Natural killer cell treated with Interleukin-12 subunit alpha and Interleukin-12 subunit beta and Interleukin-15 and Interleukin-18, amount 100 ng/mL, for 72 hours (primary cell): ENCODE measurements at places on chromosomes 3 and 15.

- H3K4me1 ChIP-seq, result no peaks in the 10 kb centered on the region
- no peak for DNase-seq
- no peaks in the 10 kb centered on the region for H3K36me3 ChIP-seq
These were observed 88.6 kb downstream of the TRIM42 start for GRCh38 chr3:140766465-140766864.

GRCh38 chr3:108255131-108255530 is 32.9 kb upstream of the IFT57 start:
- H3K27me3 ChIP-seq, result no peaks in the 10 kb centered on the region
- no peak for DNase-seq
- H3K4me3 ChIP-seq, result no peak overlapping the region
- no peak overlapping the region for H3K27ac ChIP-seq

- peak overlapping the region; percentile 10 for H3K4me3 ChIP-seq
- H3K27ac ChIP-seq, result no peak overlapping the region
- no peaks in the 10 kb centered on the region for H3K36me3 ChIP-seq
- H3K27me3 ChIP-seq, result peaks cover 30% of the 10 kb centered on the region
- DNase-seq, result no peak
- H3K4me1 ChIP-seq, result peaks cover 12% of the 10 kb centered on the region
These were observed 734 bp upstream of the SLC6A20 start for GRCh38 chr3:45796902-45797637.

- peaks cover 6% of the 10 kb centered on the region for H3K27me3 ChIP-seq
- DNase-seq, result no peak
- no peaks in the 10 kb centered on the region for H3K36me3 ChIP-seq
- H3K4me1 ChIP-seq, result no peaks in the 10 kb centered on the region
These were observed 186.4 kb downstream of the ADAMTS9 start for GRCh38 chr3:64501298-64501906.

- no peak for DNase-seq
- H3K36me3 ChIP-seq, result no peaks in the 10 kb centered on the region
- H3K27me3 ChIP-seq, result peaks cover 16% of the 10 kb centered on the region
- no peak overlapping the region for H3K27ac ChIP-seq
These were observed 243.3 kb downstream of the FAM43A start for GRCh38 chr3:194928831-194929577.

- no peak overlapping the region for H3K4me3 ChIP-seq
- peaks cover 17% of the 10 kb centered on the region for H3K36me3 ChIP-seq
- peaks cover 16% of the 10 kb centered on the region for H3K4me1 ChIP-seq
- no peaks in the 10 kb centered on the region for H3K27me3 ChIP-seq
- DNase-seq, result no peak
These were observed 14.5 kb upstream of the CCR1 start for GRCh38 chr3:46222435-46223161.

DNA sequence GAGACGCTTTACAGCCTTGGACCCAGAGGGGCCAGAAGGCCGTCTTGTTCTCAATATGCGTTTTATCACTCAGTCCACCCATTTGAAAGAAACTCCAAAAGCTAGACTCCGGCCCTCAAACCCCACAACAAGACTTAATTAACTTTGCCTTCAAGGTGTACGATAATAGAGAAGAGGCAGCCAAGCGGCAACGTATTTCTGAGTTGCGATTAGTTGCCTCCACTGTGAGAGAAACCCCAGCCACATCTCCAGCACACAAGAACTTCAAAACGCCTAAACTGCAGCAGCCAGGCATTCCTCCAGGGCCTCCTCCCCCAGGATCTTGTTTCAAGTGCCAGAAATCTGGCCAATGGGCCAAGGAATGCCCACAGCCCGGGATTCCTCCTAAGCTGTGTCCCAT is 17.4 kb upstream of the INO80 start:
- no peak for DNase-seq
- no peak overlapping the region for H3K27ac ChIP-seq
- H3K4me1 ChIP-seq, result peaks cover 5% of the 10 kb centered on the region

- no peaks in the 10 kb centered on the region for H3K4me1 ChIP-seq
- DNase-seq, result no peak
- no peaks in the 10 kb centered on the region for H3K36me3 ChIP-seq
- H3K4me3 ChIP-seq, result no peak overlapping the region
- no peaks in the 10 kb centered on the region for H3K27me3 ChIP-seq
- no peak overlapping the region for H3K27ac ChIP-seq
These were observed 83.4 kb downstream of the SLC9A9 start for GRCh38 chr3:143764840-143765239.

- DNase-seq, result no peak
- no peak overlapping the region for H3K27ac ChIP-seq
- peaks cover 20% of the 10 kb centered on the region for H3K27me3 ChIP-seq
- no peaks in the 10 kb centered on the region for H3K36me3 ChIP-seq
- H3K4me1 ChIP-seq, result peaks cover 21% of the 10 kb centered on the region
These were observed 3.5 kb downstream of the ADAMTS17 start for GRCh38 chr15:100338247-100338646.

GRCh38 chr15:52436981-52437380 is 91.7 kb downstream of the MYO5A start:
- no peaks in the 10 kb centered on the region for H3K36me3 ChIP-seq
- H3K4me1 ChIP-seq, result peaks cover 40% of the 10 kb centered on the region
- H3K27me3 ChIP-seq, result no peaks in the 10 kb centered on the region
- no peak overlapping the region for H3K4me3 ChIP-seq
- no peak for DNase-seq
- H3K27ac ChIP-seq, result no peak overlapping the region

DNA sequence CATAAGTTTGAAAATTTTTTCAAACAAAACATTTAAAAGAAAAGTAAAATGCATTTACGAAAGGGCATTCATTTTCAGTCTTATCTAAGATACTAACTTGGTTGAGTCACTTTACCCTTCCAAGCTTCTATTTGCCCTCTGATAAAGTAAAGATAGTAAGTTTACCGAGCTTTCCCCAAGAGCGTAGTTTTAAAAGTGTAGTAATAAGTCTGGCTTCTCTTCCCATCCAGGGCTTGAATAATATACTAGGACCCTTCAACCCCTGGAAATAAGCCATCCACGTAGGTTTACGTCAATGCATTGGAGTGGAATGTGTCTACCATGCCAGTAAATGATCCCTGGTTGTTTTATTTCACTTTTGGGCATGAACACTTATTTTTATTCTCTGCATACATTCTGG is 608.3 kb downstream of the NTRK3 start:
- no peaks in the 10 kb centered on the region for H3K36me3 ChIP-seq
- H3K4me3 ChIP-seq, result no peak overlapping the region
- H3K27ac ChIP-seq, result no peak overlapping the region
- peaks cover 2% of the 10 kb centered on the region for H3K27me3 ChIP-seq

GRCh38 chr3:30964612-30965011 is 70.2 kb upstream of the GADL1 start:
- H3K4me1 ChIP-seq, result no peaks in the 10 kb centered on the region
- no peaks in the 10 kb centered on the region for H3K36me3 ChIP-seq
- peaks cover 41% of the 10 kb centered on the region for H3K27me3 ChIP-seq

GRCh38 chr3:113898892-113899291 is 48.9 kb upstream of the ZDHHC23 start:
- H3K27ac ChIP-seq, result no peak overlapping the region
- H3K27me3 ChIP-seq, result peaks cover 20% of the 10 kb centered on the region
- DNase-seq, result no peak
- no peaks in the 10 kb centered on the region for H3K4me1 ChIP-seq
- no peaks in the 10 kb centered on the region for H3K36me3 ChIP-seq

GRCh38 chr3:61451841-61452240 is 109.5 kb upstream of the PTPRG start:
- DNase-seq, result no peak
- H3K36me3 ChIP-seq, result no peaks in the 10 kb centered on the region
- no peaks in the 10 kb centered on the region for H3K4me1 ChIP-seq
- no peak overlapping the region for H3K27ac ChIP-seq
- no peak overlapping the region for H3K4me3 ChIP-seq

GRCh38 chr15:29799859-29800258 is 22.4 kb downstream of the TJP1 start:
- no peaks in the 10 kb centered on the region for H3K4me1 ChIP-seq
- no peaks in the 10 kb centered on the region for H3K36me3 ChIP-seq
- no peak for DNase-seq
- no peak overlapping the region for H3K27ac ChIP-seq
- H3K4me3 ChIP-seq, result no peak overlapping the region
- peaks cover 23% of the 10 kb centered on the region for H3K27me3 ChIP-seq

DNA sequence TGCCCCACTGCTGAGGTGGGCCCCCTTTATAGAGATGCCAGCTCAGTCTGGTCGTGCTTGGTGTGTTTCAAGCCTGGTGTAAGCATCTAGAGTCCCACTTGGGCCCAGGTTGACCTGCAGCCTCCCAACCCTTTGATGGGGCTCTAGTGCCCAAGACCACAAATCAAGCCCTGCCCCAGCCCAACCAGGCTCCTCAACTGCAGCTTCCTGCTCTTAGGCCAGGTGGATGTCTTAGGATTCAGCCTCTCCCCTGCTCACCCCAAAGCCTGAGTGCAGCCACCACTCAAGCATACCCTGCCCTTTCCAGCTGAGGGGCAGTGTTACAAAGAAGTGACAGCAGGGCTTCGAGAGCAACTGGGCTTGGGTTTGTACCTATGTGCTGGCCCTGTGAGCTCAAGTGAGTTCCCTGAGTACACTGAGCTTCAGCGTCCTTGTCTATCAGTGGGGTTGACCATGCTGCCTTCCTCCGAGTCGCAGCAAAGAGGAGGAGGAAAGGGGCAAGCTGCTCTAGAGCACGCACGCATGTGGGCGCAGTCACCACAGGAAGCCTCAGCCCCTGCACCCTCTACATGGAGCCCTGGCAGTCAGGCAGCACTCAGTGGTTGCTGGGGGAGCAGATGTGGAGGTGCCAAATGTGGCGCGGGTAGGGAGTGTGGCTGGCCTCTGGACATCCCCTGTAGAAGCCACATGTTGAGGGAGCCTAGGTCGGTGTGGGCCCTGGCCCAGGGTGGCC is 120.7 kb downstream of the EEFSEC start:
- no peak overlapping the region for H3K4me3 ChIP-seq
- no peak for DNase-seq
- H3K27me3 ChIP-seq, result no peaks in the 10 kb centered on the region
- no peak overlapping the region for H3K27ac ChIP-seq
- H3K4me1 ChIP-seq, result no peaks in the 10 kb centered on the region
- H3K36me3 ChIP-seq, result no peaks in the 10 kb centered on the region

DNA sequence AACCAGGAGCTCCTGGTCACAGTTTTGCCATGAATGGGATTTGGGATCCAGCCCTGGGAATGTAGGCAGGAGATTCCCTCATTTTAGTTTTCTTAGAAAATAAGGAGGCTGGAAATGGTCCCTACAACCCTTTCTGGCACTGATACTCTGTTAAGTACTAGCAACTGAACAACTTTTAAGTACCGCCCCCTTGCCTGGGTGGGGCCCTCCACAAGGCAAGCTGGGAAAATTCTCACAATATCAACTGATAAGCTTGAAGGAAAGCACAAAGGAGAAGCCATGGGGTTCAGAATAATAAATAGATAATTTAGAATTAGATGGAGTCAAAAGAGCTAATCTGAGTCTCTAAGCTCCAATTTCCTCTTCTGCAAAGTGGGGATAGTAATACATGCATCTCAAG is 4.2 kb upstream of the DGKG start:
- H3K4me1 ChIP-seq, result no peaks in the 10 kb centered on the region
- DNase-seq, result no peak
- H3K36me3 ChIP-seq, result no peaks in the 10 kb centered on the region
- H3K27me3 ChIP-seq, result peaks cover 32% of the 10 kb centered on the region
- no peak overlapping the region for H3K27ac ChIP-seq

DNA sequence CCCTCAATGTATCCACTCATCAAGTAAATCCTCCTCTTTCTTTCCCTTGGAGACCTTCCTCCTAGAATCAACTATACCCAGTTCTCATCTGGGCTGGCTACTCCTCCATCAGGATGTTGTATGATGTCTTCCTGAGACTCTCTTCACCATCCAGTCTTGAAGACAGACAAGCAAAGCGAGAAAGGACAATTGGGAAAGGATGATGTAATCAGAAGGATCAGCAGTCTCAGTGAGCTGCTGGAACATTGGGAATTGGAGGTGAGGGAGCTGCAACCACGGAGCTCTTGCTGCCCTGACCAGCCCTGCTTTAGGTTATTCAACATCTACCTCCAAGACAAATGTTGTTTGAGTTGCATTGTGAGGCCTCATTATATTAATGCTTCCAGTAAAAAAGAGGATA is 48.0 kb upstream of the UBP1 start:
- no peaks in the 10 kb centered on the region for H3K4me1 ChIP-seq
- DNase-seq, result no peak
- H3K27ac ChIP-seq, result no peak overlapping the region

DNA sequence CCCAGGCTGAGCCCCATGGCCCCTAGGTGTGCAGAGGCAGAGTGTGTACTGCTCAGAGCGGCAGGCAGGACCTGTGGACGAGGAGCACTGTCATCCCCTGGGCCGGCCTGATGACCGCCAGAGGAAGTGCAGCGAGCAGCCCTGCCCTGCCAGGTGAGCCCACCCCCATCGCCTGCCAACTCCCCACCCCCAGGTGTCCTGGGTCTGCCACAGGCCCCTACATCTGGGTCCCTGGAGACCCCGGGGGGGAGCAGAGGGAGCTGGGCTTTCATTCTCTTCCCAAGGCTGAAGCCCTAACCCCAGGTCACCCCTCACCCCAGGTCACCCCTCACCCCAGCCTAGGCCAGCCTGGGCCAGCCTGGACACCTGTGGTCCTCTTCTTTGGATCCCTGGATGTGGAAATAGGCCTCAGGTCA is 93.1 kb downstream of the TBC1D2B start:
- H3K4me1 ChIP-seq, result no peaks in the 10 kb centered on the region
- no peaks in the 10 kb centered on the region for H3K36me3 ChIP-seq
- DNase-seq, result no peak
- no peak overlapping the region for H3K27ac ChIP-seq
- no peak overlapping the region for H3K4me3 ChIP-seq

DNA sequence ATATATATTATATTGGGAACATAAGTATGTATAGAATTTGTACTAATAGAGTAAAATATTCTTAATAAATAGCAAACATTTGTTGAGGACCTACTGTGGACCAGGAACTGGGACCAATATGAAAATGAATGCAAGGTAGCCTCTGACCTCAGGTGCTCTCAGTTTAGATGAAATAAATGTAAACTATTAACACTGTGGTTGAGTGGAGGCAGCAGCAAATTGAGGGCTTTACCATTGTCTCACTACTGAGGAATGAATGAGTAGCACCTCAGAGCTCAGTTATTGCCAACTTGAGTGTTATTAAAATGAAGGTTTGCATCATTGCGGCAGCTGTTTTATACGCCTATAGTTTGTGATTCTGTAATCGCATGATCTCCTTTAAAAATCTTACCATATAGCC is 90.9 kb upstream of the CGNL1 start:
- H3K36me3 ChIP-seq, result peaks cover 13% of the 10 kb centered on the region
- H3K27ac ChIP-seq, result no peak overlapping the region
- DNase-seq, result no peak
- H3K4me1 ChIP-seq, result peaks cover 7% of the 10 kb centered on the region

- no peak overlapping the region for H3K4me3 ChIP-seq
- no peaks in the 10 kb centered on the region for H3K36me3 ChIP-seq
- no peaks in the 10 kb centered on the region for H3K4me1 ChIP-seq
- no peak for DNase-seq
These were observed 8.3 kb upstream of the TMEM207 start for GRCh38 chr3:190458040-190458439.

DNA sequence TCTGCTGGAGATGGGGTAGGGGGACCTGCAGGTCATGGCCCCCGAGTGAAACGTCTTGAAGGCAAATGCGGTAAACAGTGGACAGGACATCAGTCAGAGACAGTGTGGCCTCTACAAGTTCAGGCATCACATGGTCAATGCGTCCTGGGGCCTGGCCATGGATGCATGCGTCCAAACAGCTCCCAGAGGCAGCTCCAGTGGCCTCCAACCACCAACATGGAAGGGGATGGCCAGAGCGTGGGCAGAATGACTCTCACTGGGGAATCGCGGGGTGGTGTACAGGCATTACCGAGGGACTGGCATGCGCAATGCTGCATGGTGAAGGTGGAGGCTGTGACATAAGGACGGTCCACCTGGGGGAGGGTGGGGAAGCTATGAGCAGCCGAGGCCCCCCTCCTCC is 35.6 kb upstream of the IQSEC1 start:
- no peak overlapping the region for H3K27ac ChIP-seq
- peaks cover 5% of the 10 kb centered on the region for H3K4me1 ChIP-seq
- H3K27me3 ChIP-seq, result no peaks in the 10 kb centered on the region
- no peak overlapping the region for H3K4me3 ChIP-seq
- H3K36me3 ChIP-seq, result no peaks in the 10 kb centered on the region
